Neural progenitor cell (in vitro differentiated cells): ENCODE measurements at places on chromosomes 2 and 18. TPM values are rescaled to one million over a fixed set of nuclear protein-coding genes. Genes with fewer than 3 reads are reported as not detected.

GRCh38 chr2:174888146-174888545 lies 117.0 kb downstream of the CHN1 start:
- DNase-seq = no peak

DNA sequence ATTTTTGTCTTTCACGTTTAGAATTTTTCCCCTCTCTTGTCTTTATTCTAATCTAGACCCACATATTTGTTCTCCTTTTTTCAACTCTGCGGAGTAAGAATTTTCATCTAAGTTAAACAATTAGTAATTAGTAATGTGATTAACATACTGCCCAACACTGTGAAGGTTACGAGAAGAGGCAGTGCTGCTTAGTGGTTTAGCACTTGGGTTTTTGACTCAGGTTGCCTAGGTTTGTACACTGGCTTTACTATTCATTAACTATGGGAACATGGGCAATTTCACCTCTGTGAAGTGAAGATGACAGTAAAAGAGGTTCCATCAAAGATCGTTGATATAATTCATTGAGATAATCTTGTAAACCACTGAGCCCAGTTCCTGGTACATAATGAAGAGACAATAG lies 82.2 kb upstream of the PNPT1 start:
- DNase-seq = no peak

- no peak for DNase-seq
These were observed 17.3 kb downstream of the CAPN10 start for GRCh38 chr2:240603846-240604245.

DNA sequence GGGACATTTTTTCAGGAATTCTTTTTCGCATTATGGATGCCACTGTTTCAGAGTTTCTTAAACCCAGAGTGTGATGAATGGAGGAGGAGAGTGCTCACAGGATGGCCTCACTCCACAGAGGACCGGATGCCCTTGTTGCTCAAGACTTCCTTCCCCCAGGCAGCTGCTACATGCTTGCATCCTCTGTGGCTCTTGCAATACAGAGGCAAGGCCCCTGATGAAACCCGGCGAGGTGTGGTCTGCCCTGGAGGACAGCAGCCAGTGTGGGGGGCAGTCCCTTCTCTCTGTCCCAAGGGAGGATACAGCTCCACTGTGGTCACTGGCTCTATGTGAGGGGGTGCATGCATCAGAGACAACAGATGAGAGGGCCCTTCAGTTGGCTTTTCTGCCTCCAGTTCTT lies 109.6 kb downstream of the SH3RF3 start:
- DNase-seq = no peak

- no peak for DNase-seq
These were observed 100.3 kb downstream of the IRS1 start for GRCh38 chr2:226699321-226699720.

- DNase-seq = no peak
These were observed 59.8 kb downstream of the DNMT3A start for GRCh38 chr2:25281941-25282340.

DNA sequence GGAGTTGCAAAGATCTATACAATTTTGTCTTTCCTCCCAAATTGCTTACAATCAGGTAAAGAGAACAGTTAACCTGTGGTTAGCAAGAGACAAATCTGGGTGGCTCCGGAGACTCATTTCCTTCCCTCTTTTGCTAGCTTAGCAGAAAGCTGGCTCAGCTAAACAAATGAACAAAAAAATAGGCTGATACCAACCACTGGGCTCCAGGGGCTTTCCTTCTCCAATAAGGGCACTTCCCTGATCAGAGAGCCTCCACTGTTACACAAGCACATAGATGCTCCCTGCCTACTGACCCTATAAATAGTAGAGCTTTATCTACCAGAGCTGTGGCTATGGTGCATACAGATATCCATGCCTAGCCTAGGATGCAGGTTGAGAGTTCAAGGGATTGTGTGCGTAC lies 90.1 kb upstream of the ARL5A start:
- DNase-seq = no peak

DNA sequence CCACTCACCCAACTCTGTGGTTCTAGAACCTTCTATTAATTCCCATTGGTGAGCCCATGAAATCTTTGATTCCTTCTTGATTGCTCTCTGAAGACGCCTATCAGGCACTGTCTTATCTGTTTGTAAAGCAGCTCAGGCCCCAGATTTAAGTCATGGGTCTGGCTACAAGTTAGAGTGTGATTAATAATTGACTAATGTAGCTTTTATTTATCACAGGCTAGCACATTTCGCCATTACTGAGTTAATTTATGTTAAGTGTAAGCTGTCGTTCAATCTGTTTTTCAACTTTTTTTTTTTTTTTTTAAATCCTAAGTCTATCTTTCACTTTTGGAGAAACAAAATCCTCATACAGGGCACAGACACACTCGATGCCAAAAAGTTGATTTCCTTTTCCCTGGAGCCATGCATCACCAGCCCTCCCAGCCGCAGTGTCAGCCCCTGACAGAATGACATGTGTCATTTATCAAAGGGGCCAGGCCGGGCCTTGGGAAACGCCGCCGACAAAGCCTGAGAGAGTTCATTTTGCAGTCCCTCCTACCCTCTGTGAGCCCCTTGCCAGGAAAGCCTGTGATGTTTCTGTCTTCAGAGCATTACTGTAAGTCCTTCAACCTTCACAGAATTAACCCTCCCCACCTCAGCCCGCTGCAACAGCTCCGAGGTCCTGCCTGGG lies 15.8 kb downstream of the TSHZ1 start:
- DNase-seq = no peak

GRCh38 chr2:239826786-239827522 lies 198.2 kb downstream of the NDUFA10 start:
- no peak for DNase-seq

GRCh38 chr2:174080672-174081121 lies 115.5 kb upstream of the SP3 start:
- DNase-seq = no peak

- DNase-seq = no peak
These were observed 346.0 kb downstream of the CYRIA start for GRCh38 chr2:16319551-16320121.

DNA sequence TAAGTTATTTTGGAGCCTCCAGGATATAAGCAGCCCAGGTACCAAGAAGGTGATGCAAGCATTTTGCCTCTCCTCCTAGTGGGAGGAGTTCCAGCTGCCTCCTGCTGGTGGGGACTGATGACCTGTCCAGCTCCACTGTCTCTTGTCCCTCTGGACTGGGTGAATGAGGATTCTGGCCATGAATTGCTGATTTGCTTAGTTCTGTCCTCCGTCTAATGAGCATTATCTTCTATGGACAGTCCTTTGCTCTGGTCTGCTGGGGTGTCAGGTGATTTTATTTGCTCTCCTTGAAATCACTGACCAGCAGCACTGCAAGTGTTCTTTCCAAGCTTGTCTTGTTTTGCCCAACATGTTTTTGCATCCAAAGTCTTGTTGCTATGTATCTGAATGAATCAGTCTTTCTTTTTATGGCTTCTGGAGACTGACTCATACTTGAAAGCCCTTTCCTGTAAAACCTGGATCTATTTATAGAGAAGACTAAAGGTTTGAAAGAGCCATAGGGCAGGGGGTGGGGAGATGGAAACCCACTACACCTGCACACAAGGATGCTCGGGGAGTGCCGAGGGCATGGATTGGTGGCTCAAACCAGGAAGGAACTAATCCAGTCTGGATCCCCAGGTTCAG lies 40.5 kb upstream of the EFHD1 start:
- DNase-seq = no peak

- DNase-seq = no peak
These were observed 114.5 kb downstream of the PRPF40A start for GRCh38 chr2:152602750-152603149.

- no peak for DNase-seq
These were observed 636.2 kb downstream of the EPHA4 start for GRCh38 chr2:220935789-220936321.

GRCh38 chr18:13572148-13572547 lies 154.2 kb downstream of the FAM210A start:
- DNase-seq = no peak

GRCh38 chr2:98505311-98505808 lies 60.7 kb downstream of the INPP4A start:
- DNase-seq = no peak

- no peak for DNase-seq
These were observed 4.7 kb downstream of the CAPN10 start for GRCh38 chr2:240591226-240591625.

DNA sequence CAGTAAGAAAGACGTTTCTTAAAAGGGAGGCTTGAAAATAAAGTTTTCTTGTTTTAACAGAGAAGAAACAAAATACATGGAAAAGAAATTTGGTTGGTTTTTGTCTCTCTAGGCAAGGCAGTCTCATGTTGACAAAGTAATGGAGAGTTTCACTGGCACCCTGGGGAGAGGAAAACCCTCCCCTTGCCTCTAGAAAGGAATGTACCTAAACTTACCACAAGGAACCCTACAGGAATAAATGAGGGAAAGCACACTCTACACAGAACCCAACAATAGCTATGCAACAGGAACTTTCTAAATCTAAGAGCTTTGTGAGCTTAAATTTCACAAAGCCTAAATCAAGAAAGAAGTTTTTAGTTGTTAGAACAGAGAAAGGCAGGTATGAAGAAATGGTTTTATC lies 37.0 kb downstream of the FIGN start:
- DNase-seq = peak; percentile 85

DNA sequence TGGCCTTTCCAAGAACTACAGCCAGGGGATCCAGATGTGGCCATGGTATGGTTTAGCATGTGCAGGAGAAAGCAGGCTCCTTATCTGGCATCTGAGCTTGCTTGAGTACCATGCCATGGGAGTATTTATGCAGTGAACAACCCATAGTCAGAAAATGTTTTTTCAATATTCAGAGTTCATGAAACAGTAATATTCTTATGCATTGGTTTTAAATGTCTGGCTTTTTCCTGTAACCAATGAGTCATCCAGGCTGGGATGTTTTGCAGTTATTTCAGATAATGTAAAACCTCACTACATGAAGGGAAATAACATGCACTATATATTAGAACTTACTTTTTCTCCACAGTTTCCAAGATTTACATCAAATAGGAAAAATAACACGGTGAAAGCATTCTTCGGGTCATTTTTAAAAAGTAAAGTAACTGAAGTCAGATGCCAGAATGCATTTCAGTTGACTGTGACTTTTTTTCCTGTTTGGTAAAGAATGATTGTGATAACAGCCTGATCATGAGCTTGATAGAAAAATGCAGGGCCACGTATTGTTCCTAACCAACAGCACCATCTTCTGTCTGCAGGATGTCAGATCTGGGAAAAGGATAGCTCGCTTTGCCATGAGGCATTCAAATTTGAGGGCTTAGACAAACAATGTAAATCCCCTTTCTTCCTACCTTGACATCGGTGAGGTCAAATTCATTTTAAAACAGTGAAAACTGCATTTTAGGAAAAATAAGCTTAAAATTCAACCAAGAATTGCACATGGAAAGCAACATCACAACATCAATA lies 152.8 kb downstream of the DSC3 start:
- peak; percentile 66 for DNase-seq

DNA sequence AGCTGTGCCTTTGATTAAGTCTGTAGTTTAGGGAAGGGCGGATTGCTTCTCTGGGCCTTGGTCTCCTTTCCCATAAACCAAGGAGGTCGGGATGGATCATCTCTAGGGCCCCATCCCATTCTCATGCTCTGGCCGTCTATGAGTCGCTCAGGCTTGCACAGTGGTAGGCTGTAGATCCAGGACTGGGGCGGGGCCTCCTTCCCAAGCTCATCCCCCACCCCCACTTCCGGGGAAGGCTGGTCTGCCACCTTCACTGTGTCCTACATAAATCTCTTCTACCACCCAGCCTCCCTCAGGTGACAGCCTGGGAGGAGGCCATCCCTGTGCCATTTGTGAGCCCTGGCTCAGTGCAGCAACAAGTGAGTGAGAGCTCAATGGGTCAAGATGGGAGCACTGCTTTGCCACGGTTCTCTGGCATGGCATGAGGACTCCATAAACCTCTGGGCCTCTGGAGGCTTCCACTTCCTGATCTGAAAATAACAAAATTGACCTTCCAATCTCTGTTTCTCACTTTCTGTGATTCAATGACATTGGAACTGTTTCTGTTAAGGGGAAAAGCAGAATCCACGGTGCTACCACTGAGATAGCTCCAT lies 68.5 kb downstream of the SUMO1 start:
- DNase-seq = no peak

DNA sequence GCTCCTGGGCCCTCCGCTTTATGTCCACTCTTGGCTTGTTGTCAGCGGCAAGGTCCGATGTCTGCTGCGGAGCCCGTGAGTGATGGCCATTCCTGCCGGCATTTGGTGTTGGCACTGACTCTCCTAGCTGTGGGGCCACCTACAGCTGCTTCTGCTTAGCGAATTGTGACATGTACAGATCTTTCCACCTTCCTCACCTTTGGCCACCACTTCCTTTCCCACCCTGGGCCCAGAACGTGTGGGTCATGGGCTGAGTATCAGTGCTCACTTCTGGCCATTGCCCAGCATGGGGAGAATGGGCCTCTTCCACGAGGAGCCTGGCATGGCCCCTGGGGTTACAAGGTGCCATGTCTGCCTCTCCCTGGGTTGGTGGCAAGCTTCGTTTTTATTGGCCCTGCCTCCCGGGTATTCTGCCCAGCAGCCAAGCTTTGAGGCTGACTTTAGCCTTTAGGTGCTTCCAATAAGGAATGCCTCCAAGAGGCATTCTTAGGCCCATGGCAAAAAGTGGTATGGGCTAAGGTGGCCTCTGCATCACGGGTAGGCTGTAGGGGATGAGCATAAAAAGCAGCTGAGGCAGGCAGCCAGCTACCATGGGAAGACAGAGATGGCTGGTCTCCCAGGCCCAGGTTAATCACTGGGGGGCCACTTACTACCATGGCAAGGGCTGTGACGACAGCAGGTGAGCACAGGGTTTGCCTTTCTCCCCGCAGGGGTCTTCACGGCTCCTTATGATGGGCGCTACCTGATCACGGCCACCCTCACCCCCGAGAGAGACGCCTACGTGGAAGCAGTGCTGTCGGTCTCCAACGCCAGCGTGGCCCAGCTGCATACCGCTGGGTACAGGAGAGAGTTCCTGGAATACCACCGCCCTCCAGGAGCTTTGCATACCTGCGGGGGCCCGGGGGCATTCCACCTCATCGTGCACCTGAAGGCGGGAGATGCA lies 65.8 kb downstream of the EMILIN2 start:
- DNase-seq = no peak

- peak; percentile 64 for DNase-seq
These were observed 207.1 kb upstream of the SLC8A1 start for GRCh38 chr2:40658941-40659340.

The CCDC150 gene
- 56.1 and 69.4 TPM in 2 replicates for total RNA-seq

The SPHKAP gene
- 0.06 TPM in 1 of 2 replicates, not detected in the other for total RNA-seq

The GCKR gene
- total RNA-seq = 2.2 TPM in 1 of 2 replicates, not detected in the other

The MRO gene
- total RNA-seq = 0.06 TPM in 1 of 2 replicates, not detected in the other

The SMC6 gene
- total RNA-seq = 38.2 and 56.8 TPM in 2 replicates

The HOXD12 gene
- total RNA-seq = not detected in 2 replicates

The ZSWIM2 gene
- total RNA-seq = 0.39 TPM in 1 of 2 replicates, not detected in the other

The SP5 gene
- total RNA-seq = 3.0 and 8.5 TPM in 2 replicates

The ECEL1 gene
- 0.84 and 3.8 TPM in 2 replicates for total RNA-seq

The ZAP70 gene
- 0.37 TPM in 1 of 2 replicates, not detected in the other for total RNA-seq

The VSNL1 gene
- 54.5 and 94.4 TPM in 2 replicates for total RNA-seq

The EGR4 gene
- total RNA-seq = 0.40 TPM in 1 of 2 replicates, not detected in the other

The EPB41L3 gene
- 1.7 and 8.6 TPM in 2 replicates for total RNA-seq

The NEU2 gene
- not detected in 2 replicates for total RNA-seq

The EMX1 gene
- total RNA-seq = 0.43 and 7.3 TPM in 2 replicates

The ZRANB3 gene
- 20.3 and 35.9 TPM in 2 replicates for total RNA-seq
